ENCODE measurements at places on chromosomes 4 and X.

DNA sequence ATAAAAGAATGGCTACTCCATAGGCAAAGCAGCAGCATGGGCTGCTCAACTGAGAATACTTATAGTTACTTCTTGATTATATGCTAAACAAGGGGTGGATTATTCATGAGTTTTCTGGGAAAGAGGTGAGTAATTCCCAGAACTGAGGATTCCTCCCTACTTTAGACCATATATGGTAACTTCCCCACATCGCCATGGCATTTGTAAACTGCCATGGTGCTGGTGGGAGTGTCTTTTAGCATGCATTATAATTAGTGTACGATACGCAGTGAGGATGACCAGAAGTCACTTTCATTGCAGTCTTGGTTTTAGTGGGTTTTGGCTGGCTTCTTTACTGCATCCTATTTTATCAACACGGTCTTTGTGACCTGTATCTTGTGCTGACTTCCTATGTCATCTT lies 141.5 kb downstream of the MAGEB17 start:
- DNase-seq = no peak

DNA sequence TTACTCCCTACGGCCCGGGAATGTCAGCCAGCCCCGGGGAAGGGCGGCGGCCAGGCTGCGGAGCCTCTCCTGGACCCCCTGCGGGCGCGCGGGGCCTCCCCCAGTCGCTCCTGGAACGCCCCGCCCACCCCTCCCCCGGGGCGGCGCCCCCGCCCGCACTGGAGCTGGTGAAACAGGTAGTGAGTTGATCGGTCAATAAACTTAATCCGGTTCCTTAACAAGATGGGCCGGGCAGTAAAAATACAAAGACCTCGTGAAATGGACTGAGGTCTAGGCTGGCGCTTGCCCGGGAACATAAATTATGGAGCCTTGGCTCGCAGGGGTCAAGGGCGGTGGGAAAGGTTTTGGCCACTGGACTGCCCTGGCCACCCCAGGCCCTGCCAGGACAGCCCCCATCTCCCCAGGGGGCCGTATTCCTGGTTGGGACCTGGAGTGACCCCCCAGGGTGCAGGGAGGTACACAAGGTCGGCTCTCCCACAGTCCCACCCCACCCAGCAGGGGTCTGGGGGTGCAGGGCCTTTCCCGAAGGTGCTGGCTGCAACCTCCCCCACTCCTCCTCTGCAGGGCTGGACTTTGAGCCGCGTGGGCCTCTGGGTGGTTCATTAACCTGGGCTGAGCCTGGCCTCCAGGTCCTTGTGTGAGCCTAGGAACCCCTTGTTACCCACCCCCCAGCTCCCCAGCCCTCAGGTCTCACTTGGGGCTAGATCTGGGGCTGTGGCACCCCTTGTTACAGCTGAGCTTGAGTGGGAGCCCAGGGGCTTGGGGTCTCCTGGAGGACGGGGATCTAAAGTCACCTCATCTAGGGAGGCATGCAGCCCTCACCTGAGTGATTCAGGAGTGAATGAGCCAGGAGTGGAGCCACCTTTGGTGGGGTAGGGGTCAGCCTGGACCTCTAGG lies 2.5 kb downstream of the FGFR3 start:
- no peak for DNase-seq

GRCh38 chr4:122104184-122104583 lies 47.9 kb upstream of the BLTP1 start:
- no peak for DNase-seq

DNA sequence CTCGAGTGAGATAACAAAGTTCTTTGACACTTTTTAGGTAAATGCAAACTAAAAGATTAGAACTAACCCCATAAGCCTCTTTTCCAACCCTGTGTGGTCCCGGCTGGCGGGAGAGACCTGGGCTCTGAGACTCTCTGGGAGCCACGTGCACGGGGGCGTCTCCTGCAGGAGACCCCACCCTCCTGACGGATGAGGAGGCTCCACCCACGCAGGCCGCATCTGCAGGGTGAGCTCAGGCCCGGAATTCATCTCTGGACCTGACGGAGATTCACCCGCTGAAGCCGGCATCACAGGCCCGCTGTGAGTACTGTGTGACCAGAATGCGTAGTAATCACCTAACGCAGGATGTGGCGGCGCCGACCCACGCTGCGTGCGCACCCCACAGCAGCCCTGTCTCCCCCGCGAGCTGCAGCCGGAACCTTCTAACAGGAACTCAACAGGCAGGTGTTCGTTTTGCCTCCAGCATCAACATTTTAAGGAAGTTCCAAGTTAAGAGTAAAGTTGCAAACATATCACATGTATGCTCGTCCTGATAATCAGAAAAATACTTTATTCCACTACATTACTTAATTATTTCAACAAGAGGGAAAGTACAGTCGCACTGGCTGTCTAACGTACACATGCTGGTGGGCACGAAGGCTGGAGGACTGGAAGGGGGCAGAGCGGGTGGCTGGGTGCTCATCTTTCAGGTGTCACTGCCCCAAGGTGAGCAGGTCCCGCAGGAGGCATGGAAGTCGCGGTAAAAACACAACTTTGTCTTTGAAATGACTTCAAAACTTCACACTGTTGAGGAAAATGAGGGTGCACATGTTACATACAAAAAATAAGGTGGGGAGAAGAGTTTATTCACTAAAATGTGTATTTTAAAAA lies 44.5 kb downstream of the FGFRL1 start:
- peak; percentile 31 for DNase-seq

- no peak for DNase-seq
Observed at GRCh38 chr4:140271553-140271952, 101.9 kb upstream of the SCOC start.

DNA sequence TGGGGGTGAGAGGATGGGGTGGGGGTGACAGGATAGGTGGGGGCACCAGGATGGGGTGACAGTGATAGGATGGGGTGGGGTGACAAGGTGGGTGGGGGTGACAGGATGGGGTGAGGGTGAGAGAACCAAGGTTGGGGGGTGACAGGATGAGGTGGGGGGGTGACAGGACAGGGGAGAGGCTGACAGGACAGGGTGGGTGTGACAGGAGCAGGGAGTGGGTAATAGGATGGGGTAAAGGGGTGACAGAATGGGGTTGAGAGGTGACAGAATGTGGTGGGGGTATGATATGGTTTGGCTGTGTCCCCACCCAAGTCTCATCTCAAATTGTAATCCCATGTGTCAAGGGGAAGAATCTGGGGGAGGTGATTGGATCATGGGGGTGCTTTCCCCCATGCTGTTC lies 26.0 kb downstream of the RNF212 start:
- no peak for DNase-seq

DNA sequence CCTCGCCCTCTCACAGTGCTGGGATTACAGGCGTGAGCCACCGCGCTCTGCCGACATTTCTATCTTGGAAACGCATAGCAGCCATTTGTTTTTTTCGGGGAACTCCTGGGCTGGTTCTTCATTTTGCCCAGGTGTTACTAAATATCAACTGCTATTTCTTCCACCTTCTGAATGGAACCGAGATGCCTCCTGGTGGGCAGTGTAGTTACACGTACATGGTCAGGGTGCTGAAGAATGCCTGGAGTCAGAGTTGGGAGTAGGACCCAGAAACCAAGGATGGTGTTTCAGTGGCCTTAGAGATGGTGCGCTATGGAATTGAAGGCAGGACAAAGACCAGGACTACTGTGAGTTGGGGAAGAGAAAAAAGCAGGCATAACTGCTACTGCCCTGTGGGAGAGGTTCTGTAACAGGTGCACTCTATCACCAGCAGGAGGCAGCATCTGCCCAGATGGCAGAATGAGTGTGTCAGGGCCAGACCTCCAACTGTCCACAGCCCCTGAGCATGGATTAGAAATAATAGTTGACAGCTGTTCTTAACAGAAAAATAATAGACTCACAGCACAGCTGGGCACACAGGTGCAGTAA lies 81.7 kb downstream of the ZC4H2 start:
- no peak for DNase-seq

- DNase-seq = no peak
Observed at GRCh38 chrX:132375941-132376340, 112.9 kb downstream of the MBNL3 start.

GRCh38 chr4:6010789-6011188 lies 7.4 kb downstream of the C4orf50 start:
- no peak for DNase-seq

DNA sequence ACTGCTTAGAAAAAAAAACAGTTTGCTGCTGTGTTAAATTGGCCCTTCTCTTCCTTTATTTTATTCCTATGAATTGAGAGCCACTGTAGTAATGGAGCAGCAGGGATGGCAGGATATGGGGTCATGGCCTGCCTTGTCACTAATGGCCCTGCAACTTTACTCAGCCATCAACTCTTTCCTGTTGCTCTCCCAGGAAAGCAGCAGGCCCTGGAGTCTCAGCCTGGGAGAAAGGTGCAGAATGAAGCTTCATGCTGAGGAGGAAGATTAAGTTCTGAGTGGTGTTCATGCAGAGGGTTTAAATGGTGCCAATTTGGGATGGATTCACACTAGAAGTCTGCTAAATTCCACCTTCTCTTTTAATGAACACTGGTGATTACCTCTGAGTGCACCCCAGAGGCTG lies 285.6 kb downstream of the GPAT3 start:
- no peak for DNase-seq

DNA sequence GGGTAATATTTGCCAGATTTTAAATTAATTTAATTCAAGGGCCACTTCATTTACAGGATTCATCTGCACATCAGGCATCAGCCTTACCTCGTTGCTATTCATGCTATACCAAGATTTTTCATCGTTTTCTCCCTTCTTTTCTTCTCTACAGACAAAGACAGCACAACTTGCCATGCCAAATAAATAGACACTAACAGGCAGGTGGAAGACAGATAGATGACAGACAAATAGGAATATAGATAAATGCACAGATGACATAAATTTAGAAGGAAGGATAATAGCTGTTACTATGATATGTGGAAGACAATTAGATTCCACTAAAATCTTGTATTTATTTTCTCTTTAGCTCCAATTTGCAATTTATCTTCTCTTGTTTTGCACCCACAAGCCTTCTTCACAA lies 164.5 kb upstream of the ARX start:
- DNase-seq = no peak

DNA sequence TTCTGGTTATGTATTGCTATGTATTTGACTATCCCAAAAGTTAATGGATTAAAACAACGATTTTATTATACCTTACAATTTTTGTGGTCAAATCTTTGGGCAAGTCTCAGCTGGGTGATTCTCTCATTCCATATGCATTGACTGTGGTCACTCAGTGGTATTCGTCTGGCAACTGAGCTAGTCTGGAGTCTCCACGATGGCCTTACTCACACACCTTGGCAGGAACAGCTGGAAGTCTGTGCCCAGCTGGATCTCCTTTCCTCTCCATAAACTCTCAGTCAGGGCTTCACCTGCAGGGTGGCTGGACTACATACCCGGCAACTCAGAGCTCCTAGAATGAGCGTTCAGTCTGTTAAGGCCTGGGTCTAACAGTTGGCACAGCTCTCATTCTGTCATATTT lies 141.1 kb upstream of the WDFY3 start:
- DNase-seq = peak; percentile 13

GRCh38 chr4:27251771-27252170 lies 391.1 kb downstream of the STIM2 start:
- no peak for DNase-seq

DNA sequence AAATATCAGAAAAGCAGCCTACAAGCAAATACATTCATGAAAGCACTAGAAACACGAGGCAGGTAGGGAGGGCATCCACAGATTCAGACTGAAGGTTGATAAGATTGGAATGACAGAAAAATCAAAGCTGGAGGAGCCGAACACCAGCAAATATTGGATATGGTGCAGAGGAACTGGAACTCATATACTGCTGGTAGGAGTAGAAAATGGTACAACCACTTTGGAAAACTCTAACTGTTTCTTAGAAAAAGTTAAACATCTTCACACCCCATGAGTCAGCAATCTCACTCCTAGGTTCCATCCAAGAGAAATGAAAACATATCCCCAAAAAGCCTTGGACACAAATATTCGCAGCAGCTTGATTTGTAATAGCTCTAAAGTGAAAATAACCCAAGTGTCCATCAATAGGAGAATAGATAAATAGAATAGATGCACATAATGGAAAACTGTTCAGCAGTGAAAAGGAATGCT lies 27.1 kb downstream of the CD99L2 start:
- no peak for DNase-seq

- no peak for DNase-seq
Observed at GRCh38 chrX:78168065-78168464, 28.6 kb upstream of the TAF9B start.

DNA sequence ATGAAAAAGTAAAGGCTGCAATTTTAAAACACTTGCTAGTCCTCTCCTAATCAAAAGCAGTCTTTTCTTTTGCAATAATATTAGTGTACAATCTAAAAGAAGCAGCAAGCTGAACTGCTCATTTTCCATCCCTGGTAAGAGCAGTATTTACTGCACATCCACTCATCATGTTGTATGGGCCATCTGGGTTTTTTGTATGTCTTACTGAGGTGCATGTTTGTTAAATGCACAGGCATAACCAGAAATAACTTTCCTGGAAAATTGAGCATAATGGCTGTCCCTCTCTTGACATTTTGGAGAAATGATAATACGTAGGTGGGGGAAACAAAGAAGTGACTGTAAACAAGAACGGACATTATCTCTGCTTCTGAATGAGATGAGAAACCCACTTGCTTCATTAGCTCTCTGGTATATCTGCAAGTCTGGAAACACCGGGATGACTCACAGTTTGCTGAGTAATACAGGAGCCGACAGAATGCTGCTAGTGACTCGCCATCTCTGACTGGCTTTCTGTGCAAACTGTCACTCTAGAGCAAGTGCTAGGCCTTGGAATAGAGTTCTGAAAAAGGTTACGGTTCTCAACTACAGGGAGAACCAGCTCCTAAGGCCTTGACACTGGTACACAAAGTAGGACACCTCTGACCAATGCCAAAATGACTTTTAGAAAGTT lies 85.7 kb upstream of the MTM1 start:
- peak; percentile 35 for DNase-seq

Data from AG10803 (cell line).